Endodermal cell (in vitro differentiated cells): ENCODE measurements at places on chromosomes 5 and 9.

GRCh38 chr9:16864649-16865434 is 5.6 kb downstream of the BNC2 start:
- no peak for DNase-seq

DNA sequence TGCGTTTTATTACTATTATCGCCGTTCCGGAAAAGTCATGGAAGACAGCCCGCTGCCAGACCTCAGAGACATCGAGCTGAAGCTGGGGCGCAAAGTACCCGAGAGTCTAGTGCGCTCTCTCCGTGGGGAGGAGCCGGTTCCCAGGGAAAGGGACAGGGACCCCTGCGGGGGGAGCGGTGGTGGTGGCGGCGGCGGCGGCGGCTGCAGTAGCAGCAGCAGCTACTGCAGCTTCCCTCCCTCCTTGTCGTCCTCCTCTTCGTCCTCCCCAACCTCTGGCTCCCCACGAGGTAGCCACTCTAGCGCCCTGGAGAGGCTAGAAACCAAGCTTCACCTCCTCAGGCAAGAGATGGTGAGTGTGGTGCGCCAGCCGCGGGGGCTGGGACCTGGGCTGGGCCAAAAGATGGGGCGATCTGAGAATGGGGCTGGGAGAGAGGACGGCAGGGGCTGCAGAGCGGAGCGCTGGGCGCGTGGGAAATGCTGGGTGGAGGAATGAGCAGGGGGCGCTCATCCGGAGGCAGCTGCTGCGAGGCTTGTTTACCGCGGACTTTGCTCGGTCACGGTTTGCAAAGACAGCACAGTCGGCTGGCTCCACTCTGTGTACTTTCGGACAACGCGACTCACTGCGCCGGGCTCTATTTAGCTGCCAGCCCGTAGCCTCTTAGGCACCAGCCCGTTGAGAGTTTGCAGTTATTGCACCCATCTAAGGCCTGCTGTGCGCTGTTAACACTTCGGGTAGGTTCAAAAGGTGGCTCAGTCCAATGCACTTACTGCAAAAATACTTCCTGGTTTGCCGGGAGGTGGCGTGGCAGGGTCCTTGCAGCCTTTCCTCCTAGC is 1.1 kb downstream of the LURAP1L start:
- DNase-seq, result peak; percentile 93

DNA sequence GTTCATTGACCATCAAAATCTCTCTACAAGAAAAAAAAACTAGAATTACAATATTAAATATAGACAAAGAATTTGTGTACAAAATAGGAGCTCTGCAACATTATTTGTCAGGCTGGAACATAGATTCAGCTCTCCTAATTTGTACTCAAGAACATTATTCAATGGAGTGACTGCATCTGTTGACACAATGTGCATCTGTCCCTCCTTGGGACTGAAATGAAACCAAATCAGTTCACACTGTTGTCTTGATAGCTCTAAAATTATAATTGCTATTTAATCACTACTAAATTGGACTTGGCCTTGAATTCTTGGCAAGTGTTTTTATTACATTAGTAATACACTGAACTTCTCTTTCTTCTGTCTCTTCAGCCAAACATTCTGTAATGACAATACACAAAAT is 47.7 kb downstream of the FTMT start:
- no peak for DNase-seq

DNA sequence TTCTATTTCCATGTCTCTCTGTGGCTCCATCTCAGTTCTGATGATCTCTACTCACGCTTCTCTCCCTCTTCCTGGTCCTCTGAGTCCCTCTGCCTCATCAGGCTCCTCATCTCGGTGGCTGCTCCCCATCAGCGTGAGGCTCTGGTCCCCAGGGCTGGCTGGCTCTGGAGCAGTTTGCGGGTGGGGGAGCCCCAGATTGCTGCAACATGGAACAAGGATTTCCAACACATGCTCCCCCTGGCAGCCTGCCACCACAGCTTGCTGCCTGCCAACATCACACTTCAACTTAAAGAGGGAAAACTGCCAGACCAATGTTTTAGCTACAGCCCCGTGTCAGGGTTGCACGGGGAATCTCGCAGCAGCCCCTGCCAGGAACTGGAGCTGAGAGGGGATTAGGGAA is 77.2 kb upstream of the NEK6 start:
- DNase-seq, result no peak

- DNase-seq, result no peak
These were observed 281 bp upstream of the HSD17B4 start for GRCh38 chr5:119452060-119452372.

DNA sequence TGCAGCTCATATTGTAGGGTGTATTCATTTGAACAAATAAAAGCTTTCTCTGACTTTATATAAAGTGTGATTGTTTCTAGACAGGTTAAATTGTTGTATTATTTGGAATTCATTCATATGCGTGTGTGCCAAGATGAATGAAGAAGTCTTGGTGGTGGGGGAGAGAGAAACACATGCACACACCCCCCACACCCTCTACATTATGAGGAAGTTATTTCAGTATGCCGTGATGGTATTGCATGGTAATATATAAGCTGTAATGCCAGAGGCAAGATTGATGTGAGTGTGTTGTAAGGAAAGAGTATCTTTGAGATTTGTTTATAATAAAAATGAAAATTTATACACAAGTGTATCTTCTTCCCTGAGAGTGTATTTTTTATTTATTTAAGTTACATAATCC is 71.0 kb downstream of the IPO11 start:
- DNase-seq, result no peak

- peak; percentile 39 for DNase-seq
These were observed 3.9 kb downstream of the FLT4 start for GRCh38 chr5:180645274-180646204.

DNA sequence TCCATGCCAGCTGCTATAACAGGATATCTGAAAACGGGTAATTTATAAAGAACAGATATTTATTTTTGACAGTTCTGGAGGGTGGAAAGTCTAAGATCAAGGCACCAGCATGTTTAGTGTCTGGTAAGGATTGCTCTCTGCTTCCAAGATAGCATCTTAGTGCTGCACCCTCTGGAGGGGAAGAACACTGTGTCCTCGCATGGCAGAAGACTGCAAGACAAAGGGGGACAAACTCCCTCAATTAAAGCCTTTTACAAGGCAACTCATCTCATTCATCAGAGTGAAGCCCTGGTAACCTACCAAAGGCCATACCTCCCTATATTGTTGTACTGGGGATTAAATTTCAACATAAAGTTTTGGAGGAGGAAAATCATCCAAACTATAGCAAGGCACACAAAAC is 298.9 kb upstream of the EDIL3 start:
- DNase-seq, result no peak

DNA sequence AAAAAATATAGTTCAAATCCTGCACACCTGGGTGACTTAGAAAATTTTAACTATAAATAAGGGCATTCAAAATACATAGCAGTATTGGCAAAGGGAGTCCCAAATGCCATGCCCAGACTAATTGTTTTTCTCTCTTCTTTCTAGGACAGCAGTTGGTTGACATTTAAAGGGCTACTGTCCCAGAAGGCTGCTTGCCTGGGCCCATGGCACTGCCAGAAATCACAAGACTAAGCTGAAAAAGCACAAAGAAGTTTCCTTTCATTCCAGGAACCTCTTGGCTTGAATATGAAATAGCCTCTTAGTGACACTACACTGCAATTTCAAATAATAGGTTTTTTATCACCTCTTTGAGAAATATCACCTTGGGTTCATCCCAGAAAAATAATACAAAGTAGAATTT is 388.9 kb upstream of the TRPC7 start:
- DNase-seq, result no peak

DNA sequence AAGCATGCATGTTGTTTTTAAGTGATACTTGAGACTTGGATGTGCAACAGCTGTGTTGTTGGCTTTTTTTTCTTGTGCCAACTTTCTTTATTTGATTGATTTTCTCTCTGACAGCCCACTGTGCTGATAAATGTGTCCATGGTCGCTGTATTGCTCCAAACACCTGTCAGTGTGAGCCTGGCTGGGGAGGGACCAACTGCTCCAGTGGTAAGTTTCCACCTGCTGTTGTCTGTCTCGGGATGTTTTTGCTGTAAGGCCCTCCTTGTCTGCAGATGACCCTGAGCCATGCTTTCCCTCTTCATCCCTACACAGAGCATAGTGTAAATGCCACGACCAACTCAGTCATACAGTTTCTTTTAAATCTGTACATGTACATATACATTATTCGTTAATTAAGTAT is 79.2 kb downstream of the MEGF10 start:
- no peak for DNase-seq

GRCh38 chr5:50576686-50577256 is 89.7 kb upstream of the PARP8 start:
- DNase-seq, result no peak

DNA sequence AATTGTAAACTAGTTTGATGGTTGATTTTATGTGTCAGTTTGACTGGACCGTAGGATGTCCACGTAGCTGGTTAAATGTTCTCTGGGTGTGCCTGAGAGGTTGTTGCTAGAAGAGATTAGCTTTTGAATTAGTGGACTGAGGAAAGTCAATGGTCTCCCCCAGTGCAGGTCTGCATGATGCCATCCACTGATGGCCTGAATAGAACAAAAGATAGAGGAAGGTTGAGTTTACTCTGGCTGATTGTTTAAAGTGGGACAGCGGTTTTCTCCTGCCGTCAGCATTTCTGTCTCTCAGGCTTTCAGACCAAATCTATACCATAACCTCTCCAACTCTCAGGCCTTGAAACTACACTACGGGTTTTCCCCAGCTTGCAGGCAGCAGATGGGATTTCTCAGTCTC is 899.2 kb upstream of the WWC1 start:
- no peak for DNase-seq

- peak; percentile 44 for DNase-seq
These were observed 915 bp downstream of the HSDL2 start for GRCh38 chr9:112380825-112381221.

DNA sequence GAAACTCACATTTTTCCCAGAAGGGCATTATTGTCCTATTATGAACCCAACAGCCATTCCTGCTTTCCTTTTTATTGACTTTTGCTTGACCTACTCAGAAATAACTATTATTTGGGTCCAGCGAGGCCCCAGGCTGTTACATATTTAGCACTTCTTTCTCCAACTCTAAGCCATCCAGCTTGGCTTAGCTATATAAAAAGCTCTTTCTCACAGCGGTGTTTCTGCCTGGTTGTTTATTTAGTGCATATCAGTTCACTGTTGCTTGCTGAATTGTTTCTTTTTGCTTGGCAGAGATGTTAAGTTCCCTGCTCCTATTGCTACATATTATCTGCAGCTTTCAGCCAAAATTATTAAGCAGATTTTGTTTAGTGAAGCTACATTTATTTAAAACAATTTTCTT is 1156.8 kb upstream of the SEMA6A start:
- no peak for DNase-seq

GRCh38 chr9:113011911-113012381 is at the start of gene ZNF883:
Gene ZNF883 (minus strand): TSS chr9:113012192.
- peak; percentile 93 for DNase-seq

DNA sequence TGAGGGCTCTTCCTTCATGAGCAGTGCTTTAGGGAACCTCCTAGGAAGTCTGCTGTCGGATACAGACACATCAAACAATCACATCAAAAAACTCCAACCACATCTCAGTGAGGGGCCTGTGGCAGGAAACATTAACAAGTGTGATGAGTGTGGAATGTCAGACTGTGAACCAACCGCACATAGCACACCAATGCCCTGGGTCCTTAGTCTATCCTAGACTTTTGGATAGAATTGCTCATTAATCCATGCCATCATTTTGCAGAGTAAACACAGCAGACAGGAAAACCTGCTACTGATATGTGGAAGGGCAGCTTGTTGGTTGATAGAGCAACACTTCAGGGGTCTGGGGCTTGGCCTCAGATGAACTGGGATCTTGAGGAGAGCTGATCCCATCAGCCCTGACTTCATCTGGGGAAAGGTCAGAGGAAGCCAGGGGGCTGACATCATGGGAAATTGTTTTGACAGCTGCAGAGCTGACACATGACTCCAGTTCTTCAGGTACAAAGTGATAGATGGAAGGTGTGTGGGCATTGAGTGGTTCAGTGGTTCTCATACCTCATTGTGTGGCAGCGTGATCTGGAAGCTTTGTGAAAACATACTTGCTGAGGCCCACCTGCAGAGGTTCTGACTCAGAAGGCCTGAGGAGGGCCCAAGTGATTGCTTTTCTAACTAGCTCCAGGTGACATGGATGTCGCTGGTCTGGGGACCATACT is 193.3 kb downstream of the DIRAS2 start:
- no peak for DNase-seq

DNA sequence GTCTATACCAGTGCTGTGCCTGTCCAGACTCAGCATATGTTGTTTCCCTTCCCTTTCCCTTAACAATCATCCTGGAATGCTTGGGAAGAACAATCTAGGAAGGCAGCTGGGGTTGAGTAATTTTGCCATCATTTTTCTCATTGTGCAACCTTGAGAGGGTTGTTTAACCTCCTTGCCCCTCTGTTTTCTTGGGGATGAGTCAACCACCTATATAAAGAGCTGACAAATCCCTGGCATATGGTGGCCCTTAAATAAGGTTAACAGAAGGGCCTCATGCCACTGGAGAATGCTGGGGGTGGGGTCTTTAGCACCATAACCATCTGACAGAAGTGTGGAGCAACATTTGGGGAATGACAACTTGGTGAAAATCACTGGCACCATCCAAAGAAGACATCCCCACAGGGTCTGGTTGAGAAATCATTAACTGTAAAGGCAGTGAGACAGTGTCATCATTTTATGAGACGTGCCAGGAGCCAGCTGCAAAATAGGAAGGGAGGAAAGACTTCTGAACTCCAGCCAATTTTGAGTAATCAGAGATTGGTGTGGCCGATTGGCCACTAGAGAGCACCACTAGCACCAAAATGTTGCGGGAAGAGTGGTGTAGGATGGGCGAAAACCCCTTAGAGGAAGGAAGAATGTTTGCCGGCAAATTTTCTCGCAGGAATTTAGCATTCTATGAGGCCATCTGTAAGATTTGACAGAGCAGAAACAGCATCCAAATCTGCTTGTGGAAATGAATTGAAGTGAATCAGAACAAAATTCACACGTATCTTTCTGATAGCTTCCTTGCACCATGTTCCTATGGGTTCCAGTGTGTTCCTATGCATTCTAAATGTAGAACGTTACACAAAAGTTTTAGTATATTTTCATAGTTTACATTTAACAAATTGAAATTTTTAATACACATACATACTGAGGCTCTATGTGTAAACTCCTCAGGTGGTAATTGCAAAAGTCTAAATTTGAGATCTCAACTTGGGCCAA is 113.8 kb downstream of the MSX2 start:
- peak; percentile 82 for DNase-seq

- no peak for DNase-seq
These were observed 253.7 kb downstream of the ICE1 start for GRCh38 chr5:5676218-5676617.

DNA sequence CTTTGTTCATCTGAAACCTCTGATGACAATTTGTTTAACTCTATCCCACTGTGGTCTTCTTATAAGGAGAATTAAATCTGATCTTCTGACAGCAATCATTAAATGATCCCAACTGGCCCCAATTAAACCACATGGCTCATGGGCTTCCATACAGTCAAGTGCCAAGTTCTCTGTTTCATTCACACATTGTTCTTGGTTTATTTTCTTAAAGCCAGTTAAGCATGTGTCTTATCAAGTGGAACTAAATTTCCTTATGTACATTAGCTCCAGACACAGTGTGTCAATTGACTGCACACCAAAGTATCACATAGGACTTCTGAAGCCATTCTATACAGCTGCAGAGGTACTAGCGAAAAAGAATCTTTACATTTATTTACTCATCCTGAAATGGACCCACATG is 51.2 kb downstream of the MEF2C start:
- no peak for DNase-seq

GRCh38 chr5:1540831-1541701 is 17.3 kb upstream of the LPCAT1 start:
- peak; percentile 34 for DNase-seq

- no peak for DNase-seq
These were observed 60.5 kb downstream of the SNX18 start for GRCh38 chr5:54577937-54578653.

GRCh38 chr5:89302102-89302891 is 419.3 kb upstream of the MEF2C start:
- DNase-seq, result no peak
